ENCODE measurements at places on chromosomes 4 and X.

DNA sequence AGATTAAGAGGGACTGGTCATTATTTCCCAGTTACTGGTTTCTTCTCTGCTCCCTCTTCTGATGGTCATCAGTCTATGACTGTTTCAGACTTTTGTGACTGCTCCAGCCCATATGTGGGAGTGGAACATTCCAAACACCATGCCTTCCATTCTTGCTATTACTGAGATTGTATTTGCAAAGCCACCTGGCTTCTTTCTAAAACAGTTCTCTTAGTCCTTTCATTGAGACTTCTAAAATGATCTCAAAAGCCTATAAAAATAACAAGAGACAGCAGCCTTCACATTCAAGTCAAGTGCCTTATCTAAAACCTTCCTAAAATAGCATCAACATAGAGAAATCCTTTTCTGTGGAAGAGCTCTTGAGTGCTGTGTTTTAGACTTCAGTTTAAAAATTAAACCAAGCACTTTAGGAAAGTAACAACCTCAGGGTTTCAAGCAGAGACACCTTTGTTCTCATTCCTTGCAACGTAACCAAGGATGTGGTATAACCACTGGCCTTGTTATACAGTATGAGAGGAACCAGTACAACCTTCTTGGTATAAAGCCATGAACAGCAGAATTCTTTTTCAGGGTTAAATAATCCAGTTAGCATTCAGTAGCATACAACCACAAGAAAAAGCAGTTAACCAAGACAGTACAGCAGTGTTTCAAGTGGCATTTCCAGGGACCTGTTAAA is 97.1 kb downstream of the NFKB1 start:
- DNase-seq, result no peak

DNA sequence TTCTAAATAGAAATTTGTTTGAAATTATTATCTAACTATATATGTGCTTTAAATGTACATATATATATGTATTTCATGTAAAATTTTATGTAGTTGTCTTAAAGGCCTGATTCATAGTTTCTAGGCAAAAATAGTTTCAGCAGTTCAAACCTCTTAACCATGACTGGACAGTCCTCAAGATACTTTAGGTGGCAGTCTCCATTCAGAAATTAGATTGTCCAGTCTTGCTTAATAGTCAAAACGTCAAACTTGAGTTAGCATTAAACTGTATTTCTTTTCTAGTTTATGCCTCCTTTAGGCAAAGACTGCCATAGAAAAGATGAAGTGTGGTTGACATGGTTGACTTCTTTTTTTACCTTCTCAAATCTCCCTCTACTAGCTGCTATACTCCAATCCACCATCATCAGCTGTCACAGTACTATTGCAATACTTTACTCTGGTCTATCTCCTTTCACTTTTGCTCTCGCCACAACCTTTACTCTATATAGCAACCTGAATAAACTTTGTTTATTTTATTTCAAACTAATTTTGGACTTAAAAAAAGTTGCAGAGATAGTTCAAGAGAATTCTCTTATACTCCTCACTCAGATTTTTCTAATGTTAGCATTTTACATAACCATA is 395.6 kb upstream of the DIPK2B start:
- DNase-seq, result no peak

DNA sequence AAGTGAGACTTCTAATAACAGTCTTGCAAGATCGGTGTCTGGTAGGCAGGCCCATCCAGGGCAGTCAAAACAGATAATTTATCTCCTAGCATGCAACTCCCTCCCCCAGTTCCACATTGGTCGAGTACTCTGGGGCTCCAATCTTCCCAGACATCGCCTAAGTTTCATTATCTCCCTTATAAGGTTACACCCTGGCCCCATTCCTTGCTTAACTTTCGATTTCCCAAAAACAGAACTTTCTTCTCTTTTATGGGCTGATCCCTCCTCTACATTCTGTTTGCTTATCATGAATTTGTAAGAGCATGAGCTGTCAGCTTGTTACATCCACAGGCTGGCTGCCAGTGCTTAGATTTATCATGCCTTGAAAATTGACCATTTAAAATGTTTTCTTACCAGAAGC is 471.3 kb downstream of the TECRL start:
- peak; percentile 8 for DNase-seq

DNA sequence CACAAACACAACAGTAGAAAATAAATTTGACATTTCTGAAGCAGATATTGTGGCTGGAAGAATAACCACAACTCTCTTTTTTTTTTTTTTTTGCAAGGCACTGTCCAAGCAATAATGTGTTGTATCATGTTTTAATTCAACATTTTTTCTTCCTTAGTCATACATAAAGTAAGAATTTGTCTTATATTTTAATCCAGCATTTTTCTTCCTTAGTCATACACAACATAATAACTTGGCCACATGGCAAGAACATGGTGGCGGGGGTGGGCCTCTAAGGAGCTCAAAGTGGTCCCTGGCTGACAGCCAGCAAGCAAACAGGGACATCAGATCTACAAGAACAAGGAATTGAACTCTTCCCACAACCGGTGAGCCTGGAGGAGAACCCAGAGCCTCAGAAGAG is 20.2 kb downstream of the FBXW7 start:
- no peak for DNase-seq

DNA sequence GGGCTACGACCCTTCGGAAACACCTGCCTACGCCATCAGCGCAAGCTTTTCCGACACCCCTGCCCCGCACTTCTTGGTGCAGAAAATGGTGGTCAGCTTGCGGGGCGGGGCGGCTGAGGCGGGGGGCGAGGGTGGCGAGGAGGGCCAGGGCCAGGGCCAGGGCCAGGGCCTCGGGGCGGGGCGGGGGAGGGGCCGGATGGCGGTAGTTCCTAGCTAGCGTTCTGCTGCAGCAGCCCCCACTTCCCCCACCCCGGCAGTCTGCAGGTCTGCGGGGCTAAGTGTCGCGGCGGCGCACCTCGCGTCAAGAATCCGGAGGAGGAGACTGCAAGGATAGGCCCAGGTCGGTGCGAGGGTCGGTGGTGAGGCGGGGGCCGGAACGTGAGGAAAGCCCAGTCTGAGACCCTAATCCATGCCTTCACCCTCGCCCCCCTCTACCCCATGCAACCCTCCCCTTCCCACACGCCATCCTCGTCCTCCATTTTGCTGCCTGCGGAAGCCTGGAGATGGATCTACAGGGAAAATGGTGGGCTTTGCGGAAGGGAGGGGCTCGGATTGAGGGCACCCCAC is 600 bp downstream of the BEX4 start:
- DNase-seq, result peak; percentile 54

DNA sequence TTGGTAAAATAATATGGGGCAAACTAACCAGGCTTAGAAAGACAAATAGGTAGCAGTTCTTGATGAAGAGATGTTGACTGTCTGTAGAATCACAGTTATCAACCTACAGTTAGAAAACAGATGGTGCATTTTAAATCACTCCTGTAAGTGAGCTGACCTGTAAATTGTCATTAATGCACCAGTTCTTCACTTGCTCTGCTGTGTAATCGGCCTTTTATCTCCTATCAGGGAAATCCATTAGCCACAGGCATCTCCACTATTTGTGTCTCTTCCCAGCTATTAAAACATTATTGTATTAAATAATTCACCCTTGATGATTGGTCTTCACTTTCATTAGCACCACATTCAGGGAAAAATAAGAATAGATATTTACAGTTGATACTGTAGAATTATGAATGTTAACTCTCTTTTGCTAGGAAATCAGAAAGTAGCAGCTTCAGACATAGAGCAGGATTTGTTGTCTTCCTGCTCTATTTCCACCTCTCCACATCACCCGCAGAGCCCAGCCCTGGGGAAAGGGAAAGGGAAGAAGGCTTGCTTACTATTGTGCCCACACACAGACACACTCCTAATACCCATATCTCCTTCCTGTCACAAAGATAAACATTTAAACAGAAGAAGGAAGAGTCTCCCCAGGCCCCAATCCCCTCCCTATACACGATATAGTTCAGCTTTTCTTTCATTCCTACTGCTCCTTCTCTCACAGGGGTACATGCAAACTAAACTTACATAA is 97.1 kb downstream of the REELD1 start:
- no peak for DNase-seq

DNA sequence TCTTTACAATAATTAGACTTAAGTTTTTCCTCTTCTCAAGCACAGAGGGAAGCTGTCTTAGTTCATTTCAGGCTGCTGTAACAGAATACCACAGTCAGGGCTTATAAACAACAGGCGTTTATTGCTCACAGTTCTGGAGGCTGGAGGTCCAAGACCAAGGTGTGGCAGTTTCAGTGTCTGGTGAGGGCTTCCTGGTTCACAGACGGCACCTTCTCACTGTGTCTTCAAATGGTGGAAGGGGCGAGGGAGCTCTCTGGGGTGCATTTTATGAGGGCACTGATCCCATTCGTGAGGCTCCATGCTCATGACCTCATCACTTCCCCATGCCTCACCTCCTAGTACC is 115.7 kb upstream of the MXRA5 start:
- DNase-seq, result no peak

DNA sequence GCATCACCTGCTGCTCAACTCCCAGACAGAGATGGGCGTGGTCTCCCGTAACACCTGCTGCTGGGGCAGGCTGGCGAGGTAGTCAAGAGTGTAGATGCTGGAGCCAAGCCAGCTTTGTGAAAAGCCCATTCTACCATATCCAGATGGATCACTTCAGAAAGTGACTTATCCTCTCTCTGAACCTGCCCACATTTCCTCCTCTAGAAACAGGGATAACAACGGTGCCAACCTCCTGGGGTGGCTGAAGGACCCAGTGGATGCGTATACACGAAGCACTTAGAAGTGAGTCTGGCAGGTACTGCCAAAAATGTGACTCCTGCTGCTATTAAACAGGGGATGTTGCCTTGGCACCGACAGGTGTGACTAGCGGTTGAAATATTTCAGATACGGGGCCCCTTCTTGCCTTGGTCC is 95.8 kb downstream of the SORBS2 start:
- DNase-seq, result no peak

DNA sequence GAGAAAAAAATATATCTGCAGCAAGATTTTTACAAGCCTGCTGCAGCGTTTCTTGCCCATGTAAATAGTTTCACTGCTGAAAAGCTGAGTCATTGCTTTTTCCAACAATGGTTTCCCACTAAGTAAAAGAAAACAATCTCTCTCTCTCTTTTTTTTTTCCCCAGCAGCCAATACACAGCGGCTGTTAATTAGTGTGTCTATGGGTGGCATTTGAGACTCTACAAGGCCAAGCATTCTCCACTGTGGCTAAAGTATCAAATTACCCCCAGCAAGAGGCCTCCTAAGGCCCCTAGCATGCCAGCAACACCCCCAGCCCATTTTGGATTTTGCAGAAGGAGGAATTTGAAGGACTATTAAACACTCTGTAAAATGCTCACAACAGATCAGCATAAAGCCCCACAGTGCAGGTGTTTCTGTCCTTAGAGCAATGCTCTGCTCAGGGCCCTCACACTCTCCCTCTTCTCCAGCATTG is 837.4 kb downstream of the TRIML1 start:
- DNase-seq, result peak; percentile 46
